ENCODE measurements at places on chromosomes 3 and 15.

GRCh38 chr15:81087066-81087465 is 47.0 kb upstream of the CFAP161 start:
- DNase-seq, result no peak

DNA sequence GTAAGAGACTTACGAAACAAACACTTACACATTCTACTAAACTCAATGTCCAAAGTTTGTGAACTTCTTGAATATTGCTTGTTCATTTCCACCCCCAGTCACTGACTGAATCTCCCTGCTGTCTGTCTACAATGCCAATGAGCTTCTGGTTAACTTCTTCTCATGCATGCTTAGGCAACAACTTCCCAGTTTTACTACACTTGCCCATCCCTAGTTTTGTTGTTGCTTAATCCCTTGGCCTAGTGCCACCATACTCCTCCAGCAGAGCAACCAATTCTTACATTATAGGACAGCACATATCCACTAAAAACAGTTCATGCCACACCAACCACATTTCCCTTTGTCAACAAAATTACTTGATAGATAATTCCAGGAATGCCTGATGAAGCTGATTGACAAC is 40.9 kb upstream of the CCR2 start:
- no peak for DNase-seq

GRCh38 chr15:98743177-98743576 is 94.8 kb downstream of the IGF1R start:
- no peak for DNase-seq

DNA sequence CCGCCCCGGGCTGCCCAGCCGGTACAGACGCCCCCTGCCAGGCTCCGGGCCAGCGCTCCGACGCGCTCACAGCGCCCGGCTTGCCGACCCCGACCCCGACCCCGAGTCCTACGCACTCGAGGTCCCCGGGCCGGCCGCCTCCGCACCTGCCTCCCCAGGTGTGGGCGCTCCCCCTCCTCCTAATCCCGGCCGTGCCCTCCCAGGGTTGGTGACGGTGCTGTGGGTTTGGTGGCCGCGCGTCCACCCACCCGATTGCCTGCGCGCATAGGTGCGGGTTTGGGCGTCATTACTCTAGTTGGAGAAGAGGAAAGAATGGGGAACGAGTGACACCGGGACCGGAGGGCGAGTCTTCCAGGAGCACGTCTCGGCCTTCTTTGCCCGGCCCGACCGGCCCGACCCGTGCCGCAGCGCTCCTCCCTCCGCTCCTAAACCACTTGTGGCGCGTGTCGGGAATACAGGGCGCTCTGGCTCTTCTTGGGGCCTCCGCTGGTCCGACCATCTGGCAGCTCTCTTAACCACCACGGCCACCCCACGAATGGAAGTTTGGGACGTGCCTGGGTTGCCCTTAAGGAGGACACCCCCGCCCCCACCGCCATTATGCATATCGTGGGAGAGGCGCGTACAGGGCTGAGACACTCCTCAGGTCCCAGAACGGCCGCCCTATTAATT is 810 bp upstream of the THRB start:
- no peak for DNase-seq

- no peak for DNase-seq
These were observed 4.5 kb upstream of the RPL24 start for GRCh38 chr3:101690972-101691371.

GRCh38 chr15:56628893-56629532 is 104.3 kb downstream of the ZNF280D start:
- no peak for DNase-seq

DNA sequence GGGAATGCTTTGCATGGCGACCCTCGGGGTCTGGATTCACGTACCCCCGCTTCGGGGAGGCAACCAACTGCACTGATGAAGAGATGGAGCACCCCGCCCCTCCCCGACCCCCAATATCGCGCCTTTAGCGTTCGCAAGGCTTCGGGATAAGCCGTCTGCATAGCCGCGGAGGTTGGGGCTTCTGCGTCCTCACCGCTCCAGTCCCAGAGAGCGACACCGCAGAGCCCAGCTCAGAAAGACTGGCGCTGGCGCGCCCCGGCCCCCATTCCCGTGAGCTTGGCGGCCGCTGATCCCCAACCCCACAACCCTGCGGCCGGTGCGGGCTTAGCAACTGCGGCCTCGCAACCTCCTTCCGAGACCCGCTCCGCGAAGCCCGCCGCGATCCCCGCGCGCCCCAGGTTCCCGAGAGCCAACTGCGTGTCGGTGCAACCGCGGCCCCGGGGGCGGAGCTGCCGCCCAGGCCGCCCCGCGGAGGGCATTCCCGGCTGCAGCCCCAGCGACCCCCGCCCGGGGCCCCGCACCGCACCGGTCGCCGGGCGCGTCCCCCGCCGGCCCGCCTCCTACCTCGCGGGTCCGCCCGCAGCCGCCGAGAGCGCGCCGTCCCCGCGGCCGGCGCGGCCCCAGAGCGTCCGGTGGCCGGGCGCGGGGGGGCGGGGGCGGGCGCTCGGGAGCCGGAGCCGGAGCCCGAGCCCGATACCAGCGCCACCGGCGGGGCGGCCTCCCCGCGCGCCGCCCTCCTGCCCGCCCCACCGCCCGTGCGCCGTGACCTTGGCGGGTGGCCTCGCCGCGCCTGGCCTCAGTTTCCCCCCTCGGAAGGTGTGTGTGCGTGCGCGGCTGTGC is 79.5 kb downstream of the IQSEC1 start:
- DNase-seq, result no peak

DNA sequence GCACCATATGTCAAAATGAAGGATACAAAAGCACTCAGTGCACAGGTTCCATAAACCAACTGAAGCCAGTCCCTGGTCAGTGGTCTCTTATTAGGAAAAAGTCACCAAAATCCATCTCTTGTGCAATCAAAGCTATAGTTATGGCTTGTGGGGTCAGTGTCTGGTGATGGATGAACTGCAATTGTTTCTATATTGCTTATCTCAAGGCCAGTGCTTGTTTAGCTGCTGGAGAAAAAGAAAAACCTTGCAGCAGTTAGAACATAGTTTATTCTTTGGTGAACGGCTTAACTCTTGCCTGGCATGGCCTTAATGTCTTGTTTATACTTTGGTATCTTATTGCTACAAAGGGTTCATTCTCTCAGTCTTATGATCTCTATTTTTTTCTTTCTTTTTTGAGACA is 2.9 kb upstream of the UQCRC1 start:
- DNase-seq, result no peak

DNA sequence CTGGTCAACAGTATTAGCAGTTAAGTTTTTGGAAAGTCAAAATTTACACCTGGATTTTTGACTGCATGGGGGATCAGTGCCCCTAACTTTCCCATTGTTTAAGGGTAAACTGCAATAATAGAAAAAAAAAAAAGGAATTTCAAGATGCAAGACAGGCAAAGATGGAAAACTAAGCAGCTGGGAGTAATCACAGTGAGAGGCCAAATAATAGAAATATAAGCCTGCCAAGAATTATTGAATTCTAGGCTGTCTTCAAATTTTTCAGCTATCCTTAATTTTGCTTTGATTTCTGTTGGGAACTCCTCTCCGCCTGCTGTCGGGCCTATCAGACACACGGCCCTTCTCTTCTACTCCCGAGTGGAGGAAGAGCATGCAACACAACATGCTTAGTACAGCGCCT is 215.5 kb upstream of the LMCD1 start:
- DNase-seq, result no peak

DNA sequence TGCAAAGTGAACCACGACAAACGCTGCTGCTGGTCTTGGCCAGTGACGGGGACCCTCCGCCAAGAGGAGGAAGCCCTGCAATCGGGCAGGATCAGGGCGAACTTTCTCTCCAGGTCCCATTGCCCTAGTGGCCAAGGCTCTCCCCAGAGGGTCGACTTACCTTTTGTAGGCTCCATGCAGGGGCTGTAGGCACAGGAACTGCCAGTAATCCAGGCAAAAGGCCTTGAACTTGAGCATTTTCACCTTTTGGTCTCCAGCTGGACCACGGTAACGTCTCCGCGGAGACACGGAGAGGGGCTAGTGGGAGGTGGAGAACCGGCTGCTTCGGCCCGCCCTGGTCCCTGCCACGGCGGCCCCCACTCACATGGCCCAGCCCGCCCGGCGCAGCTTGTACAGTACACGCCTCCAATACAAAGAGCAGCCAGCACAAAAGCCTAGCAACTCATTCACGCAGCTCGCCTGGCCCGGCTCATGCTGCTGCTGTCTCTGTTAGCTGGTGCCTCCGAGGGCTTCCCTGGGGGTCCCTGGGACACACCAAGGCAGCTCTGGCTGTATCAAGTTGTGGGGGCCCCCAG is 31.0 kb downstream of the IQSEC1 start:
- no peak for DNase-seq

DNA sequence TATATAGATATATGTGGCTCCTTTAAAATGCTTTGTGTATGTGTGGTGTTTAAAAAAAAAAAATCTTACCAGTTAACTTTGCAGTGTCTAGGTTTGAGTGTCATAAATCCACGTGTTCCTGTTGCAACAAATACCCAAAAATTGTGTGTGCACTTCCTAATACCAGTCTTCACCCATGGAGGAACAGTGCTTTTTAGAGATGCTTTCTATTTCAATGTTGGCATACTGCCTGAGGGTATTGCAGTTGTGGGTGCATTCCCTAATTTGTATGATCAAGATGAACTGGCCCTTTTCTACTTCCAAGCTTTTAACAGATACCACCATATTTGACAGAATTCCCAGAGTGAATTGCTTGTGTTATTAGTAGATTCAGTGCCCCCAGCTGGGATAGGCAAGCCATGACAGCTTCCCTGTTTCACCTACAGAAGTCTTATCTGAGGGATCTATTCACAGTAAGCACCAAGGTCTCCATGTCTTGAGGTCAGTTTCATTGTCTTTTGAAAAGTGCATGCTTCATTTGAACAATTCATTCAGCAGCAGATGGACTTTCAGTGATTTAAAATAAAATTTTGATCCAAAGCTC is 68.9 kb upstream of the GOLGA6B start:
- no peak for DNase-seq

DNA sequence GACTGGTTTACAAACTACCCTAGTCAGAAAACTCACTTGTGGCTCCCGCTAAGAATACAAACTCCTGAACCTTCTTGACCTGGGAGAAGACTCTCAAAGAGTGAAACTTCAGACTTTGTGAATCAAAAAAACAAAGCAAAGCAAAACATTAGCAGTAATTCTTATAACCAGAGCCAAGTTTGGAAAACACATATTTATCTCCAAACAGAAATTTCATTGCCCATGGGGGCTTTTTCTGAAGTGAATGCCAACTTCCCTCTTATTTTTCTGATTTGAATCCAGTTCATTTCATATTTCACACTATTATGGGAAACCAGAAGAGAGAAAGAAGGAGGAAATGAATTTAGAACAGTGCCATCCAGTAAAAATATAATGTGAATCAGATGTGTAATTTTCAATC is 55.7 kb upstream of the ZNF385D start:
- no peak for DNase-seq

GRCh38 chr3:126537730-126538281 is 13.9 kb downstream of the CHST13 start:
- no peak for DNase-seq

GRCh38 chr3:129063841-129064482 is 3.4 kb downstream of the GP9 start:
- no peak for DNase-seq

- no peak for DNase-seq
These were observed 88.2 kb downstream of the RAB11A start for GRCh38 chr15:65957451-65957850.
